GDM1 (cell line): ENCODE measurements at places on chromosomes 1 and 21.
A peak's percentile ranks its signal among the peaks of the same experiment; 100 is the strongest.

GRCh38 chr1:203075236-203076030 is 10.4 kb downstream of the MYOG start:
- no peak for DNase-seq

DNA sequence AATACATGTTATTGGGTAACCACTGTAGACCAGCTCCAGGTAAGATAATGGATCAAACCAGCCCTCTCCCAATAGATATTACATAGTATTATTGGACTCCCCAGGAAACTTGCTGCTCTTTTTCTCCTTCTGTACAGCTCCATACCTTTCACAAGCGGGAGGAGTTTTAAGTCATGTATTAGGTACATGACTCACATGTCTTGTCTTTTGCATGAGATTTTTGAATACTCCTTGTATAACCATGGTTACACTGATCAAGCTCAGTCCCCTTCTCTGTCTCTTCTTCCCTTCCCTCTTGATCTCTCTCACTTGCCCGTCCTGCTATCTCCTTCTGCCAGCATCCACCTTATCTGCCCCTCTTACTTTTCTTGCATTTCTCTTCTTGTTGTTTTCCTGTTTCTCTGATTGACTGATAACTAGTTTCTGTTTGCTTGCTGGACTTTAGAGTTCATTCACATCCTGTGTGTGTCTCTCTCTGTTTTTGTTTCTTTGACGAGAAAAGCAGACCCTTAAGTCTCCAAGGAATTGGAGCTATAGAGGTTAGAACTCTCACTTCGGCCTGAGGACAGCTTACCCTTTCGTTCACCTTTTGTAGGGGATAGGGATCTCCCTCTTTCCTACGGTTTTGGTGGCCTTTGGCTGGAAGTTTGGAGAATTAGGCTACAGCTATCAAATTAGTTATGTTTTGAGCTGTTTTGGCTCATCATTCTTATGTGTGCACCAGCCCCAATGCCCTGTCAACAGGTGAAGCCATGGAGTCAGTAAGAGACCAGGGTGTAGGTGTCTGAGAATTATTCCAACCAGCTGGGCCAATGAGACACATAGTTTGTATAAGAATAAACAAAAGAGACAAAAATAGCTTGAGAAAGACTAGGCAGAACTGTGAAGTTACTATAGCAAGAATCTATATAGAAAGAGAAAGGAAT is 49.0 kb upstream of the ASB17 start:
- DNase-seq: no peak

GRCh38 chr1:229434641-229435051 is 752 bp upstream of the ACTA1 start:
- no peak for DNase-seq

GRCh38 chr1:6417961-6418667 is 1.6 kb downstream of the HES2 start:
- DNase-seq: no peak

DNA sequence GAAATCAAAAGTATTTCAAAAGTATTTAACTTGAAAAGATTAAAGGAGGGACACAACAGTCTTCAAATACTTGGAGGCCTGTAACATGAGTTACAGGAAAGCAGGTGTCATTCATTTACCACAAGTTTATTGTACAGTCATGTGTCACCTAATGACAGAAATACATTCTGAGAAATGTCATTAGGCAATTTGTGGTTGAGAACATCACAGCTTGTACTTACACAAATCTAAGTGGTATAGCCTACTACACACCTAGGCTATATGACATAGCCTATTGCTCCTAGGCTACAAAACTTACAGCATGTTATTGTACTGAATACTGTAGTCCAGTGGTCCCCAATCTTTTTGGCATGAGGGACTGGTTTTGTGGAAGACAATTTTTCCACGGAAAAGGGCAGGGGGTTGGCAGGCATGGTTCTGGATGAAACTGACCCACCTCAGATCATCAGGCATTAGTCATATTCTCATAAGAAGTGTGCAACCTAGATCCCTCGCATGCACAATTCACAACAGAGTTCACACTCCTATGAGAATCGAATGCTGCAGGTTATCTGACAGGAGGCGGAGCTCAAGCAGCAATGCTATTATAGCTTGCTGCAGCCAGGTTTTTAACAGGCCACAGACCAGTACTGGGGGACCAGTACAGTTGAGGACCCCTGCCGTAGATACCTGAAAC is 25.0 kb upstream of the PHTF1 start:
- no peak for DNase-seq

- DNase-seq: no peak
Observed at GRCh38 chr1:205172729-205173366, 38.7 kb downstream of the DSTYK start.

DNA sequence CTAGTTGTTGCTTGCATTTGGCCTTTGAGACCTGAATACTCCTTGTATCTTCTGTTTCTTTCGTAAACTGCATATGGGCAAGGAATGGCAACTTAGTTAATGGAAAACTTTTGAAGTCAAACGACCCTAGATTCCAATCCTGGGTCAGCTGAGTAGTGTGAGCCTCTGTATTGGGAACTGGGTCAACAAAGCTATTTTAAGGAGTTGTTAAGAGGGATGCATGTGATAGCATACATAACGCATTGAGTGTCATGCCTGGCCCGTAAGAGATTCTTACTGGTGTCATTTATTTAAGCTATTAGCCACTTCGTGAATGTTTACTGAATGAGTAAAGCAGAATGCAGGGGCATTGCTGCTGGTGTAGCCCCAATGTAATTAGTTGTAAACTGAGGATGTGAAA is 340.1 kb downstream of the PAPPA2 start:
- DNase-seq: no peak

- no peak for DNase-seq
Observed at GRCh38 chr1:226134170-226135058, 52.1 kb downstream of the ACBD3 start.

DNA sequence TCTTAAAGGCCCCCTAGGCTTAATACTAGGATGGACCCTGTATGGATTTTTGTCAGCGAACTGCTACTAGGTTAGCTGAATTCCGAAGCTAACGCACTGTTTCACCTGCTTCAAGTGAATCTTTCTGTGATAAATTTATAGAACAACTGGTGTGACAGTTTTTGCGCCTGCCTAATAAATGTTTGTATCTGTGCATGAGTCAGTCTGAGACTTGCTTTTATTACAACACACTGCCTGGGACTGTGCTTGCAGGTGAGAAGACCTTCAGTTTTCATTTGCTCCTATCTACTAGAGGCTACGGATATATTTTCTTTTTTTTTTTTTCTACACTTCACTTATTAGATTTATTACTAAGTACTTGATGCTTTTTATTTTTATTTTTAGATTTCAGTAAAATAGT is 420.9 kb downstream of the SMYD3 start:
- DNase-seq: no peak

GRCh38 chr1:228552596-228553176 is 65.5 kb downstream of the RNF187 start:
- no peak for DNase-seq

DNA sequence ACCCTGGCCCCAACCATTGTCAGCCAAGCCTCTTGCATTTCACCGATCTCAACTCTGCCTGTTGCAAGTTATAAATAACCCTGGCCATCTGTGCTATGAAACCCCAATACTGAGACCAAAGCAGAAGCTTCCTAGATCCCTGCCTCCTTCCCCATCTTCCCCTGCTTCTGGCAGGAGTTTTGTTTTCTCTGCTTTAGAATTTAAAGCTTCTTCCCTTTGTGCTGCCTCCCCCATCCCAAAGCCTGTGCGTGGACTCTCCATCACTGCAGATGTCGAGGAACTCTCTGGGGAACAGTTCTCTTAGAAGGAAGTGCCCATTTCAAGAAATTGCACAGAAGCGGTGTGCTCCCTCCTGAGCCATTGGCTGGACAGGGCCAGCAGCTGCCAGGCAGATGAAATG is 17.4 kb upstream of the MYOG start:
- DNase-seq: no peak

DNA sequence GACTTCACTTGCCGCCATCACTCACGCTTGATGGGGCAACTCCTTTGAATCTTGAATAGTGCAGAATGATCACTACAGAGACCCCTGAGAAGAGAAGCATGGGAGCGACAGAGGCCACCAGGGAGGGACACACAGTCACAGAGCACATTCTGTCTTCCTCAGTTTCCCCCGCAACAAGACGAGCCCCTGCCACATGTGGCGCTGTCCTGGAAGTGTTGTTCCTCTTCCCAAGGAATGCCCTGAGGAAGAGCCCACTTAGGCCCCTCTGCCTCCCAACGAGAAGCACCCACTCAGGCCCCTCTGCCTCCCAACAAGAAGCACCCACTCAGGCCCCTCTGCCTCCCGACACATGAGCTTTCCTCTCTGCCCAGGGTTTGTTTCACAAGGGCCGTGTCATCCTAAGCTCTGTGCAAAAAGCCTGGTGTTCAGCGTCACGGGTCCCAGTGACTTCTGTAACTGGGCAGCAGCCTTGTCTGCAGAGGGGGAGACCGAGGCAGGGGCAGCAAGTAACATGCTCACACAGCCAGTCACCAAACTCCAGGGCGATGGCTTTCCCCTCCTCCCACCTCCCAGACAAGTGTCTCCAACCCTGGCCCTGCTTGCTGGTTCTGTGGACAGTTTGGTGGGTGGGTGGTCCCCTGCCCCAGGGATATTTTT is 19.8 kb downstream of the SLC37A1 start:
- no peak for DNase-seq

DNA sequence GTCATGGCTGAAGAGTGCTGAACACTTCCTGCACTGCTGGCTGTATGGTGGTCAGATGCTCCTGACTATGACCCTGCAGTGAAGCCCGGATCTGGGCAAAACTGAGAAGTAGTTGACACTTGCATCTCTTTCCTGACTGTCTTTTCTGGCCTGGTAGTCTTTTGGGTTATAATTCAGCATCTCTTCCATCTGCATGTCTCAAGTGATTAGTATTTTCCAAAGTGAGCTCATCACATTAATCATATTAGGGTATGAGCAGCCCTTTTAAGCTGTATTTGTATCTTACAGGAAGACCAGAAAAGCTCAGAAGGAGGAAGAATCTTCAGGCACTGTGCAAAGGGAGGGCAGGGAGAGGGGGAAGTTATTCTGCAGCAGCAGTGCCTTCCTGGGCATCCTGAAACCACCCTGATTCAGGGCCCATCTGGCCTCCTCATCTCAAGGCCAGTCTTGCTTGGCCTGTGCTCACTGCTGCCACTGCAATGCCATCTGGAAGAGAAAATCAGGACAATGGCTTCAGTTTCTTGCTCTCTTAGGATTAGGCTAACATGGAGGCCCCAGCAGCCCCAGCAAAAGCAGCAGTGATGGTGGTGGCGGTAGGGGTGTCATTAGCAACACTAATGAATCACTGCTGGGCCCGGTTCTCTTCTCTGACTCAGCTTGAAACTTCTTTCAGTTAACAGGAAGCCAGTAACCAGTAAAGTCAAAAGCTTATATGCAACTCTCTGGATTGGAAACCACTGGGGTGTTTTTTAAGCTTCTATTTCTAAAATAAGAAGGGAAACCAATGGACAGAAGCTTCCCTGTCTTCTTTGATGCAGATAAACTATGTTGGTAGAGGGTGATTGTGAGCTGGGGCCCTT is 63.3 kb upstream of the WDR26 start:
- DNase-seq: peak; percentile 47
